Stimulated activated CD4-positive, alpha-beta T cell treated with anti-CD3 and anti-CD28 coated beads, Interleukin-2, amount 100 ng/mL, for 48 hours (primary cell): ENCODE measurements at places on chromosomes 2 and 18.

GRCh38 chr18:29749704-29750103 lies 1292.8 kb downstream of the DSC3 start:
- no peak for DNase-seq

DNA sequence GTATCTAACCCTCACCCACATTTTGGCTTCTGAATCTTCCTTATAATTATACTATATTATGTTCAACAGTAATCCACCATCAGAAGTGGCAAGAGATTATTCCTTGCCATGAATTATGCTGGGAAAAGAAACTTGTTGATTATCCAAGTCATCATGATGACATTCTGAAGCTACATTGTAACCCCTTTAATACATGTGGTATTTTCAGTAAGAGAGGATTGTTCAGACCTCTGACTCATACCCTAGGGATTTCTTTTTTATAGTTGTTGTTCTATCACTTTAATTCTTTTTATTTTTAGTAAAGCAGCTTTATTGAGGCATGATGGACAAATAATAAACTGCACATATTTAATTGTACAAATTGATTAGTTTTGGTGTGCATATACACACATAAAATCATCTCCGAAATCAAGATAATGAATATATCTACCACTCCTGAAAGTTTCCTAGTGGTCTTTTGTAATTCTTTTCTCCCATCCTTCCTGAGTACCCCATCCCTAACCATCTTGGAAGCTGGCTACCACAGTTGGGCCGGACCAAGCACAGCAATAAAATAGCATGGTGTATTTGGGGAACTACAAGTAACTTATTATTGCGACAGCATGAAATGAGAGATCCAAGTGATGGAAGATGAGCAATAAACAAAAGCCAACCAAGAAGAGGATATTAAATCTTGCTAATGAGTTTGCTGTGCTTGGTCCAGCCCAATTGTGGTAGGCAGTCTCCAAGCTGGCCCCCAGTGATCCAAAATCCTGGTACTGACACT lies 159.9 kb downstream of the BARD1 start:
- DNase-seq = no peak

DNA sequence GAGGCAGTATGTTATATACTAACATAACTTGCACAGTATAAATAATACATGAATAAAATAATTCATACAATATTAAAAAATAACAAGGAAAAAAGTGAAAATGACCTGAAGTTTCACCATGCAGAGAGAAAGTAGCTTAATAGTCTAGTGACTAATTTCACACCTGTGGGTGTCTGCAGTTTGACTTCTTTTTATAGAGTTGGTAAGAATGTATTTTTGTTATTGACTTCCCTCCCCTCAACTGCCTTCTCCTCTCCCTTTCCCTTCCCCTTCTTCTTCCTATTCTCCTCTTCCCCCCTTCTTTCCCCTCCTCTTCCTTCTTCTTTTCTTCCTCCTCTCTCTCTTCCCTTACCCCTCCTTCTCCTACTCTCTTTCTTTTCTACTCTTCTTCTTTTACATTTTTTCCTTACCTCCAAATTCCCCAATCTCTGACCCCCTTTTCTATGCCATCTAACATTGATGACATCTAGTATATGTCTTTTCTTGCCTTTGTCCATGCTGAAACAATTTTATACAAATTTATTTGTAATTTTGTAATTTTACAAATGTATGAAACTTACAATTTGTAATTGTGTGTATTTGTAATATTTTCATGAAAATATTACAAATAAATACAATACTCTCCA lies 3.1 kb downstream of the DNAH6 start:
- no peak for DNase-seq

GRCh38 chr2:190094316-190094871 lies 31.9 kb upstream of the MSTN start:
- no peak for DNase-seq

GRCh38 chr2:191543708-191544107 lies 134.2 kb upstream of the NABP1 start:
- no peak for DNase-seq

- no peak for DNase-seq
Measured at GRCh38 chr2:53896864-53897263, 37.1 kb upstream of the GPR75 start.

DNA sequence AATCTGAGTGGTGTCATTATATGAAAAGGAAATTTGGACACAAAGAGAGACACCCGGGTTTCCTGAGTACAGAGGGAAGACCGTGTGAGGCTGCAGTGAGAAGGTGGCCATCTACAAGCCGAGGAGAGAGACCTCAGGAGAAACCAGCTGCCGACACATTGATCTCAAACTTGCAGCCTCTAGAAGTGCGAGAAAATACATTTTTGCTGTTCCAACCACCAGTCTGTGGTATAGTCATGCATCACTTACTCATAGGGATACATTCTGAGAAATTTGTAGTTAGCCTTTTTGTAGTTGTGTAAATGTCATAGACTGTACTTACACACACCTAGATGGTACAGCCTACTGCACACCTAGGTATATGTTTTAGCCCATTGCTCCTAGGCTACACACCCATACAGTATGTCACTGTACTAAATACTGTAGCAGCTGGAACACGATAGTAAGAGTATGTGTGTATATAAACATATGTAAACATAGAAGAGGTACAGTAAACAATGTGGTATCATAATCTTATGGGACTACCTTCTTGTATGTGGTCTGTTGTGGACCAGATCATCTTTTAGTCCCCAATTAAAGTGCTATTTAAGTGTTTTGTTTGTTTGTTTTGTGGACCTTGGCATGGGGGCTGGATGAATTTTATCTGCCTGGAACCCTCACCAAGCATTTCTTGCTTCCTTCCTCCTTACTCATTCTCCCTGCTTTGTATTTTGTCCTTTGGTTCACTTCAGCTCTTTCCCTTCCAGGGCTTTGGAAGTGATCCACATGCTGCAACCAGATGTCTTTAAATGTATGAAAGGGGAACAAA lies 38.3 kb upstream of the SESTD1 start:
- DNase-seq = no peak

- no peak for DNase-seq
Measured at GRCh38 chr18:9322744-9323143, 11.8 kb upstream of the TWSG1 start.

GRCh38 chr2:233421091-233421816 lies 67.0 kb downstream of the DGKD start:
- DNase-seq = no peak

DNA sequence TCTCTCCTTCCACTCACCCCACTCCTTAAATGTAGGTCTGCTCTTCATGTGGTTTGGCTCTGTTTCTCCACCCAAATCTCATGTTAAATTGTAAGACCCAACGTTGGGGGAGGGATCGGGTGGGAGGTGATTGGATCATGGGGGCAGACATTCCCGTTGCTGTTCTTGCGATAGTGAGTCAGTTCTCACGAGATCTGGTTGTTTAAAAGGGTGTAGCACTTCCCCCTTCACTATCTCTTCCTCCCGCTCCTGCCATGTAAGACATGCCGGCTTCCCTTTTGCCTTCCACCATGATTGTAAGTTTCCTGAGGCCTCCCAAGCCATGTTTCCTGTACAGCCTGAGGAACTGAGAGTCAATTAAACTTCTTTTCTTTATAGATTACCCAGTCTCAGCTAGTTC lies 1044.5 kb upstream of the POU3F3 start:
- no peak for DNase-seq

GRCh38 chr2:145666552-145666951 lies 1146.6 kb upstream of the ZEB2 start:
- no peak for DNase-seq

DNA sequence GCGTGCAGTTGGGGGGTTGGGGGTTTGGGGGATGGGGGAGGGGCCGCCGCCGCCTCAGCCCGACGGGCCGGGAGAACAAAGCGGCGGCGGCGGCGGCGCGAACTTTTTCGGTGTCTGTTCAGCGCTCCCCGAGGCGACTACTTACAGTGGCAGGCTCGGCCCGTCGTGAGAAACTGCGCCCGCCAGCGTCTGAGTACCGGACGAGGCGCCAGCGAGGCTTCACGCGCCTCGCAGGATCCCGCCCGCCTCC lies 172 bp downstream of the PRKD3 start:
- no peak for DNase-seq

DNA sequence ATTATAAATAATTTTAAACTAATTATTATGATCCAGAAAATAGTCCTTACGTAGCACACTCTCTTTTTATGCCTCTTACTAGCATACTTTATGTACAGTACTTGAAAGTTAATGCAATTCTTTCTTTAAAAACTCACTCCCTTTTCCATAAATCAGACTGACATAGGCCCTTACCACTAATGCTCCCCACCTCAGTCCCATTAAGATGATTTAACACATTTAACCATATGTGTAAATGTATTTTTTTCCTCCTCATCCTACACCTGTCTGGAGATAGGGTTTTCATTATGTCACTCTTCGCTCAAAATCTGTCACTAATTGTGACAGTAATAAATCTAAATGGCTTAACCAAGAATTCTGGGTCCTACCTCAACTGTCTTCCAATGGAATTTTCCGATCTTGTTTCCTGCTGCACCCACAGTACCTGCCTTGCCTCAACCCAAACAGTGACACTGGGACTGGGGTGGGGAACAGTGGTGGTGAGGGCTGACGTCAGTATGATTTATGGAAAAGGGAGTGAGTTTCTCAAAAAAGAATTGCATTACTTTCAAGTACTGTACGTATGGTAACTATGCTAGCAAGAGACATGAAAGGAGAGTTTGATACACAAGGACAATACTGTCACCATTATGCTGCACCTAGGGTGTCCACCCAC lies 25.1 kb downstream of the EFEMP1 start:
- DNase-seq = no peak

- DNase-seq = no peak
Measured at GRCh38 chr2:223043164-223043941, 8.6 kb upstream of the KCNE4 start.

- no peak for DNase-seq
Measured at GRCh38 chr2:41414486-41415230, 633.2 kb upstream of the PKDCC start.

GRCh38 chr2:10369269-10370255 lies 66.9 kb downstream of the HPCAL1 start:
- no peak for DNase-seq

GRCh38 chr18:31245820-31246219 lies 72.1 kb upstream of the DSG1 start:
- no peak for DNase-seq

DNA sequence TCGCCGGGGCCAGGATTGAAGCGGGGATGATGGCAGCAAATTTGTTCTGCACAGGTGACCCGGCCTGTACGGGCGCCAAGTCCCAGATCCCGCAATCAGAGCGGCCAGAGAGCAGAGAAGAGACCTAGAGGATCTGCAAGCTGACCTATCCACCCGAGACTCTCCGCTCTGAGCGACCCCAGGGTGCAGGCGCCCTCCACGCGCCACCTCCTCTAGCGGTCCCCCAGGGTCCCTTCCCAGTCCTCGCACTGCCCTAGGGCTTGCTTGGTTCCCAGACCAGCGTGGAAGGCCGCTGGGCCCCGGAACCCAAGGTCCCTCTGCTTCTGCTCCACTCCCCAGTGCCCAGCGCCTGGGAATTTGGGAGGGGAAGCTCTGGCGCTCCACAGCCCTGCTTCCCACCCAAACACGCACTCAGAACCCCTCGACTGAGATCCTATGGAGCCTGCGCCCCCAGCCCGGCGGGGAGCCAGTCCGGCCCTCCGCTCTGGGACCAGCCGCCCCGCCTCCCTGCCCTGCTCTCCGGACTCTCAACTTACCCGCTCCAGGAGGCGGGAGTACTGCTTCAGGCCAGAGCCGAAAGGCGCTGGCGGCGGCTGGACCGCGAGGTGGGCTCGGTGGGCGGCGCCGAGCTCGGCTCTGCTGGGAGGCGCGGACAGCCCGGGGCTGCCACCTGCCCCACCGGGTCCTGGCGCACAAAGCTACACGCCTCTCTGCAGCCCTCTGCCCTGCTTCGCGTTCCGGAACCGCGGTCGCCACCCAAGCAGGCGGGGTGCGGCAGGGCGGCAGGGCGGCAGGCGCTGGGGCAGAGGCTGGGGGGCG lies 3.0 kb upstream of the SIX3 start:
- no peak for DNase-seq

DNA sequence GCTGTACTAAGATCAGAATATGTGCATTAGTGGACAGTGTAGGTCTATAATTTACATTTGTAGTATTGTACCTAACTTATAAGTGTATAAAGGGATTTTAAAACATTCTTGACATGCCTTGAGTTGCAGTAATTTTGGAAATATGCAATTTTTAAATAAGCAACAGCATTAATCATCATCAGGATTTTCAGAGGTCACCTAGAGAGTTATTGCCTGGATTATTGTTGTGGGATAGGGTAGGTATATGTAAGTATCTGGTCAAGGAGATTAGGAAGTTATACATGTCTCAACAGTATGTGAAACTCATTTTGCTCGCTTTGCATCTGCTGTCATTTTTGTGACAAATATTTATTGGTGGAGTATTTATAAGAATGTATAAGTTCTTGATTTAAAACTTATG lies 184.2 kb downstream of the WDR7 start:
- DNase-seq = no peak

GRCh38 chr2:2648094-2648493 lies 317.0 kb upstream of the MYT1L start:
- DNase-seq = no peak

GRCh38 chr2:53424902-53425301 lies 342.7 kb upstream of the CHAC2 start:
- no peak for DNase-seq

GRCh38 chr2:38074764-38075506 lies 1.0 kb downstream of the CYP1B1 start:
- no peak for DNase-seq

GRCh38 chr18:9278028-9278427 lies 56.5 kb upstream of the TWSG1 start:
- DNase-seq = no peak

- DNase-seq = no peak
Measured at GRCh38 chr2:45890819-45891218, 239.3 kb downstream of the PRKCE start.

- no peak for DNase-seq
Measured at GRCh38 chr2:151978709-151979108, 120.1 kb downstream of the CACNB4 start.

- no peak for DNase-seq
Measured at GRCh38 chr2:1210352-1210751, 202.9 kb upstream of the TPO start.

GRCh38 chr2:237616734-237617586 lies 10.4 kb upstream of the LRRFIP1 start:
- DNase-seq = no peak

GRCh38 chr2:217250013-217250524 lies 390.2 kb upstream of the TNP1 start:
- DNase-seq = no peak

- no peak for DNase-seq
Measured at GRCh38 chr2:239936838-239937581, 88.1 kb downstream of the NDUFA10 start.

DNA sequence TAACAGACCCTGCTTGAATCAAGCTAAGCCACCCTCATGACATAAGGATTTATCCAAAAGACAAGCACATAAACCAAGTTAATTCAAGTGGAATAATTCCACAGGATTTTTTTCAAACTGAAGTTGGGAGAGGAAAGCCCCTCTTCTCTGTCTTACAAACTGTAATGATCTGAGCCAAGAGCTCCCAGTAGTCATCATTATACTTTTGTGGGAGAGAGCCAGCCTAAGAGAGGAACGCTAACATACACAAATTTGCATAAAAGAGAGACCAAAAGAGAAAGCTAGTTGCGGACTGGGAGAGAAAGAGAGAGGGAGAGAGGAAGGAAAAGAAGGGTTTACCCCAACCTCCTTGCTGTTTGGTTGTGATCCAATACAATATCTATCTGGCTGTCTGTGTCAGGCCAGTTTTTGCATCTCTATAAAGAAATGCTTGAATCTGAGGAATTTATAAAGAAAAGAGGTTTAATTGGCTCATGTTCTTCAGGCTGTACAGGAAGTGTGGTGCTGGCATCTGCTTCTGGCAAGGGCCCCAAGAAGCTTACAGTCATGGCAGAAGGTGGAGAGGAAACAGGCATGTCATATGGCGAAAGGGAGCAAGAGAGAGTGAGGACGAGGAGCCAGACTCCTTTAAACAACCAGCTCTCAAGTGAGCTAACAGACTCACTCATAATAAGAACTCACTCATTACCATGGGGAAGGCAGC lies 20.8 kb upstream of the PUM2 start:
- DNase-seq = no peak
